ENCODE measurements at places on chromosomes 4 and X.

- no peak for DNase-seq
Measured at GRCh38 chr4:15020502-15021286, 18.4 kb downstream of the CPEB2 start.

GRCh38 chr4:26837993-26838842, 22.4 kb upstream of the STIM2 start:
- DNase-seq, result no peak

DNA sequence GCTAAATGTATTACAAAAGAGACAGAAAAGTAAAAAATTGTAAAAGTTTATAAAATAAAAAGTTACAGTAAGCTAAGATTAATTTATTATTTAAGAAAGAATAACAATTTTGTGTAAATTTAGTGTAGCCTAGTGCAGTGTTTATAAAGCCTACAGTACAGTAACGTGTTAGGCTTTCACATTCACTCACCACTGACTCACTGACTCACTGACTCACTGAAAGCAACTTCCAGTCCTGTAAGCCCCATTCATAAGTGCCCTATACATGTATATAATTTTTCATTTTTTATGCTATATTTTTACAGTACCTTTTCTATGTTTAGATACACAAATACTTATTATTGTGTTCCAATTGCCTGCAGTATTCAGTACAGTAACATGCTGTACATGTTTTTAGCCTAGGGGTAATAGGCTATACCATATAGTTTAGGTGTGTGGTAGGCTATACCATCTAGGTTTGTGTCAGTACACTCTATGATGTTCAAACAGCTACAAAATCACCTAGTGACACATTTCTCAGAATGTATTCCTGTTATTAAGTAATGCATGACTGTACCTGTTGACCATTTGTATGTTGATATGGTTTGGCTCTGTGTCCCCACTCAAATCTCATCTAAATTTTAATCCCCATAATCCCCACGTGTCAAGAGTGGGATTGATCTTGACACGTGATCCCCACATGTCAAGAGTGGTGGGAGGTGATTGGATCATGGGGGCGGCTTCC, 57.9 kb downstream of the CFAP299 start:
- no peak for DNase-seq

GRCh38 chrX:136780241-136780640, 491 bp downstream of the ARHGEF6 start:
- no peak for DNase-seq

GRCh38 chr4:32022071-32022470, 1301.9 kb downstream of the PCDH7 start:
- no peak for DNase-seq

DNA sequence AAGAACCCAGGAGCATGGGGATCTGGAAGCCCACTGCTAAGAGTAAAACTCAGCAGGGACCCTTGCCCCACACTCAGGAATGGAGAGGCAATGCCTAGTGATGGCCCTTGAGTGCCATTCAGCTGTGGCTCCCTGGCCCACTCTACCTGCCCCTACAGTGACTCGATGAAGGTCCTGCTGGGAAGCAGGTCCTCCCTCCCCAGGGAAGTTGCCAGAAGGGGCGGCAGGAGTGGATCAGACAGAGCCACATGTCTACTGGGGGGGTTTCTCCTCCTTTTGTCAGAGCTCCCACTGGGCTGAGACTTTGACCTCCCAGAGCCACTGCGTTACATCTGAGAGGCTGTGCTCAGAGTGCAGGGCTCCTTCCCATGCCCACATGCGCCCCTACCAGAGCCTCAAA, 1.2 kb downstream of the SLC10A3 start:
- no peak for DNase-seq

- no peak for DNase-seq
Measured at GRCh38 chrX:153861151-153861550, 24.8 kb downstream of the L1CAM start.

DNA sequence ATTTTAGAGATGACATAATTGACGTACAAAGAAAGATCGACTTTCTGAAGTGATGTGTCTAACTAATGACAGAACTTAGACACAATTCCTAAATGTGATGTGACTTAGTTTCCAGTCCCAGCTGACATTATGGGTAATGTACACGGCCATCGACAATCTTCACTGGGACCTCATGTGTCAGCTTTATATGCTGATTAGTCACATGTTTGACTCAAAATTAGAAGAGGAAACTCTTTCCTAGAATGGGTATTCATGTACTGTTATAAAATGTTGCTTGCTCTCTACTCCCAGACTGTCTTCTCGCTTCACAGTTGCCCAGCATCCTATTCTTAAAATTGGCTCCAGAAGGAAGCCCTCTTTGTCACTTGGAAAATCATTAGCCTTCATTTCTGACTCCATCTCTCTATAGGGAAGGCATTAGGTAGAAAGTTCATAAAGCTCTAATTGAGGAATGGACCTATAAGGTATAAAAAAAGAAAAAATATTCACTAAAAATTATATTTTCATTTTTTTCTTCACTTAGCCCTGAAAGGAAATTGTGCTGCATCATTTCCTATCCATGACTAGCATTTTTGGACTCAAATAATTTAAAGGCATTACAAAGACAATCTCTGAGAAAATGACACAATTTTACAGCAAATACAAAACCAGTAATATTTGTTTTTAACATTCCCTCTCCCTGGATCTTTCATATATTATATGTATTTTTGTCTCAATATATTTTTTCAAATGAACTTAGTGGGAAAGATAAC, 554.6 kb downstream of the INPP4B start:
- DNase-seq, result no peak

GRCh38 chr4:81922313-81922712, 450.6 kb upstream of the RASGEF1B start:
- no peak for DNase-seq

GRCh38 chr4:144589512-144589911, 56.4 kb upstream of the HHIP start:
- no peak for DNase-seq

GRCh38 chrX:69424910-69425309, 79.2 kb upstream of the NALF2 start:
- DNase-seq, result no peak

- no peak for DNase-seq
Measured at GRCh38 chr4:94802091-94802490, 44.3 kb downstream of the BMPR1B start.

GRCh38 chr4:2785613-2786012, 7.3 kb upstream of the SH3BP2 start:
- no peak for DNase-seq

GRCh38 chrX:16822723-16823122, 36.5 kb downstream of the TXLNG start:
- no peak for DNase-seq

DNA sequence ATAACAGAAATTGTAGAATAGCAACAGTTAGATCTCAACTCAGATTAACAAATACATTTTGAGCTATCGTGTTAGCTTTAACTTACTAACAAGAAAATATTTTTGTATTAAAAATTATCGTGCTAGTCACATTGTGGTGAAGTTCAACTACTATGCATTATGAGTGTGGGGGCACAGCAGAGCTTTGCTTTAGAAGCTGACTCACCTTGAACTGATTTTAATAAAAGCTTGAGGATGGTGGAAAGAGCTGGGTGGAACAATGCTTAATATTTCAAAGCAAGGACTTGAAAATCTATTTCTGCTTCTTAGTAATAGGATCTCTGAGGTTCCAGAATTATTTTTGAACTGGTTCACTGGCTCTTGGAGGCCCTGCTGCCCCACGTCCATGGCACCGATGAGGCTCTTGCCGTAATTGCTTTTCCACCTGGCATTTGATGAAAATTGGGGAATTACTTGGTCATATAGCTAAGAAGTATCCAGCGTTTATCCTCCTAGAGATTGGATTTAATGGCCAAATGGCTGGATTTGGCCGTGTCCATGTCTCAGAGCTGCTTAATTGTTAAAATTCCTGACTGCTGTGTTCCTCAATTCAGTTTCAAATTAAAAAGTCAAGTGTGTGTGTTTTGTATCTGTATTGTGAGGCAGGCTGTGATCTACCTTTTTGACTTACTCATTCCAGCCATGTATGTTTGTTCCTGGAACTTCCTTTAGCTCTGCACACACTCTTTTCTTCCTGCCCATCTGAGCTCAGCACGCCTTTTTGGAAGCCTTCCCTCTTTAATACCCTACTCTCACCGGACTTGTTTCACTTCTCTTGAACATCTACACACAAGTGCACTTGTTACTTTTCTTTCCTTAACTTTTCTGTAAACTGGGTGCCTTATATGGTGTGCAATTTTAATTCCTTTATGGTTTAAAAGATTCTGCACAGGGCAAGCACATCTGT, 66.6 kb upstream of the LIMCH1 start:
- no peak for DNase-seq

GRCh38 chrX:115895678-115896329, 274.7 kb upstream of the AGTR2 start:
- no peak for DNase-seq
